ENCODE measurements at places on chromosomes 2 and 18. TPM values are rescaled to one million over a fixed set of nuclear protein-coding genes. Genes with fewer than 3 reads are reported as not detected.

ST3GAL5 gene
- total RNA-seq = 38.9 TPM

SERPINB5 gene
- total RNA-seq = 0.08 TPM

DSEL gene
- 0.27 TPM for total RNA-seq

CRYGC gene
- not detected for total RNA-seq

SERPINB3 gene
- total RNA-seq = 0.12 TPM

MGAT4A gene
- 0.98 TPM for total RNA-seq

CREG2 gene
- total RNA-seq = 10.6 TPM

SLC66A3 gene
- 39.8 TPM for total RNA-seq

GNAL gene
- total RNA-seq = 4.4 TPM

Data from A549 treated with CORT108297 at 1 μM for 4 hours (cell line).